Osteoblast (primary cell): ENCODE measurements at places on chromosomes 2 and 18. TPM values are rescaled to one million over a fixed set of nuclear protein-coding genes. Genes with fewer than 3 reads are reported as not detected.
A peak's percentile ranks its signal among the peaks of the same experiment; 100 is the strongest.

DNA sequence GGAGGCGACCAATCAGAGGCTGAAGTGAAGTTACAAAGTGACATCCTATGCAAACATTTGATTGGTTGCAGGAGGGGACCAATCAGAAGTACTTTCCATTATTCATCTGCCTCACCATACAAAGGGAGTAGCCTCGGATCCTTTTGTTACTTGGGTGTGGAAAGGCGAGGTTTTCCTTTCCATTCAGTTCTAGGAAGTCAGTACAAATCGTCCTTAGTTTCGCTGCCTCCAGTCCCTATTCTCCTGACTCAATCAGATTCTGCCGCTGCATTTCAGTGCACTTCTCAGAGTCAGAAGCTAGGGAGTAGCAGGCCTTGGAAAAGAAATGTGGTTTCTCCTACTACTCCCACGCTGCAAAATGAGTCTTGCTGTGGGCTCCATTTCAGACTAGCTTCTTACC, 149.4 kb downstream of the DTNA start:
- DNase-seq = peak; percentile 21

DNA sequence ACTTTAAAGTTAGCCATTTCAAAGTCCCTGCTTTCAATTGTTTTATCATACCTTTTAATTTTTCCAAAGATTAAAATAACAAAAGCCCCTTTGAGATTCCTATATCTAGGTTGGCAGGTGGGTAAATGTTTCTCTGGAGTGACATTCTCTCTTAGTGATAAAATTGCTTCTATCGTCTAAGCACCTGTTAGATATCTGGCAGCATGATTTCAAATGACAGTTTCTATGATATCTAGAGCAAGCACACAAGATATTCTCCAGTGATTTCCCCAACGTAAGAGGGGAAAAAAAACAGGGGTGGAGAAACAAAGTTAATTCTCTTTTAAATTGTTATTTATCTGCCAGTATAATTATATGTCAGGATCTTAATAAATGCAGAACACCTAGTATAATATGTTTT, 610.2 kb downstream of the DSC3 start:
- no peak for DNase-seq

DNA sequence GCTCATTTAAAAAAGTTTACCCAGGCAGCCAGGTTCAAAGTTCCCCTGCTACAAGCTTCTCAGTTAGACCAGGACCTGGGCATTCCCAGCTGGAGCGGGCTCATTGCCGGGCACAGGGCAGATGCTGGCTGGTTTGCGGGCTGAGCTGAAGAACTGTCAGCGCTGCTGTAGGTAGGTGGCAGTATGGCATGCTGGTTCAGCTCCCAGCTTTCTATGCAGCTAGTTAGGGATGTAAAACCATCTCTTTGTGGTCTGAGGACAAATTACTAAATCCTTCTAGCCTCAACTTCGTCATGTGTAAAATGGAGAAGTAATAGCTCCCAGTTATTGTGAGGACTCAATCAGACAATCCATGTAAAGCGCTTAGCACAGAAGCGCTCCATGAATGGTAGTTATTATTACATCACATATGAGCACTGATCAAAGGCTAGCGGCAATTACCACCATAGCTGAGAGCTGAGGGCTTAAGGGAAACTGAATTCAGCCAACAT, 2.4 kb upstream of the LDLRAD4 start:
- peak; percentile 93 for DNase-seq

DNA sequence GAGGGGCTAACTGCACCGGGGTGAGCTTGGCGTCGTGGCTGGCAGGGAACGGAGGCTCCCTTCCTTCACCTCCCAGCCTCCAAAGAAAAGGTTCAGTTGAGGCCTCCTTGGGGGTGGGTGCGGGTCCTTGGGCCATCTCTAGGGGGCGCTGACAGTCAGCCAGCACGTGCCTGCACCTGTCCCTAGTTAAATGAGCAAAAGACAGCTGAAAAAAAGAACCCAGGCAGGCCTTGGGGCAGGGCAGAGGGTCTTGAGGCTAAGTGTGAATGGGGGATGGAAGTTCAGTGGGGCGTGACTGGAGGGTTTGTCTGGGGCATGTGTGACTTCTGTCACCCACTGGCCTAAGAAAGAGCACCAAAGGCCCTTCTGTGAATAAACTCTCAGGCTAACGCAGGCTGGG, 56.4 kb downstream of the ZFP36L2 start:
- DNase-seq = peak; percentile 59

- no peak for DNase-seq
Measured at GRCh38 chr2:15889442-15890123, 50.8 kb upstream of the MYCN start.

DNA sequence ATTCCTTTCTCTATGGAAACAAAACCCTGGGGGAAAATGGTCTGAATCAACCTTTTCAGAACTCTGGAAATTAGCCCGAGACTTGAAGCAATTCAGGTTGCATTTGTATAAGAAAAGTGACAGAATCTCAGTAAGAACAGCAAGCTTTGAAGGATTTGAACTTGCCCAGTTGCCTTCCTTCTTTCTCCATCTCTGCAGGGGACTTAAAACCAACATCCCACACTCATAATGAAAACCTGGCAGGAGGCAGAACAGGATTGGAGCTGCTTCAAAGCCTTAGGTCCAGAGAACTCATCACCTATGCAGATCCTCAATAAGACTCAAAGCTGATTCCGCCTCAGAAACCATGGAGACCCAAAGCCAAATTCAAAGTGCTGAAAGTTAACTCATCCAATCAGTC, 790.5 kb upstream of the ID2 start:
- DNase-seq = no peak

- DNase-seq = no peak
Measured at GRCh38 chr2:65264821-65265670, 37.4 kb downstream of the ACTR2 start.

GRCh38 chr2:57296795-57297517, 749.6 kb upstream of the VRK2 start:
- no peak for DNase-seq

DNA sequence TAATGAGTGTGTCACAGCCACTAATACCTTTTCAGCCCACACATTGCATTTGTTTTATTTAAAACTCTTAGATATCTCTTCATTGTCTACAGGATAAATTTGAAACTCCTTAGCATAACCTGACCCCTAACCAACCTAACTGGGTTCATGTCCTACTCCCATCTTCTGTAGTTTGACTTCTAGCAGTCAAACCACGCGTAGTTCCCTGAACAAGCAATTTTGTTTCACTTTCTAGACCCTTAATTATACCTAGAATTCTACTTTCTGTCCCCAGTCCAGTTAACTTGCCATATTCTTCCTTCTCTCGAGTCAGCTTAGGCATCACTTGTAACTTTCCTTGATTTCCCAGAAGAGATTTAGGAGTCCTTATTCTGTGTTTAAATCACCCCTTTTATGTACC, 55.1 kb downstream of the RBBP8 start:
- DNase-seq = no peak

DNA sequence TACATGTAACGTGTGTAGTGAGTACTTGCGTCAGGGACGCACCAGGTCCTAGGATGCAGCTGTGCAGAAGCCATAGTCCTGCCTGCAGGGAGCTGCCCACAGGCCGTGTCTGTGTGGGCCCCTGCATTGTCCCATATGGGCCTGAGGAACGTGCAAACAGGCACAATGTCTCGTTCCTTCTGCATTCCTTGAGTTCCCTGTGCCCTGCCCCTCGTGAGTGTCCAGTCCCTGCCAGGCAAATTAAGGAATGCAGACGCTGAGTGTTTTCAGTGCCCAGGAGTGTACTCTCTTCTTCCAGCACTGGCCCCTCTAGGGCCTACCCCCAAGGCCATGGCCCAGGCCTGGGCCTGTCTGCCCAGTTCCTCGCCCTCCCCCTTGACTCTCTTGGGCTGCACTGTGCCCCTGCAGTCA, 61.8 kb downstream of the FAM168B start:
- no peak for DNase-seq

GRCh38 chr2:149055751-149056150, 17.3 kb downstream of the LYPD6B start:
- DNase-seq = no peak

GRCh38 chr2:191404568-191404991, 159.4 kb downstream of the MYO1B start:
- DNase-seq = no peak

The CENPA gene
- 2.2 and 2.9 TPM in 2 replicates for total RNA-seq

The CNTNAP5 gene
- total RNA-seq = not detected in 2 replicates

The R3HDM1 gene
- total RNA-seq = 12.3 and 13.3 TPM in 2 replicates

The SPATA3 gene
- not detected in 2 replicates for total RNA-seq

The OXER1 gene
- 0.29 TPM in 1 of 2 replicates, not detected in the other for total RNA-seq

The BIRC6 gene
- total RNA-seq = 144 and 146 TPM in 2 replicates

The DYNC2LI1 gene
- 26.8 and 29.2 TPM in 2 replicates for total RNA-seq

The PTPN4 gene
- 19.5 and 24.8 TPM in 2 replicates for total RNA-seq

The THSD7B gene
- under 0.01 TPM in 2 replicates for total RNA-seq

The ABCG8 gene
- not detected in 2 replicates for total RNA-seq
